ENCODE measurements at places on chromosomes 12 and 14.
A peak's percentile ranks its signal among the peaks of the same experiment; 100 is the strongest.

- DNase-seq, result no peak
Observed at GRCh38 chr12:94039914-94040313, 108.5 kb upstream of the PLXNC1 start.

GRCh38 chr12:56634242-56634836 lies 4.2 kb upstream of the BAZ2A start:
- DNase-seq, result peak; percentile 19

- no peak for DNase-seq
Observed at GRCh38 chr12:46438719-46439319, 66.2 kb upstream of the SLC38A2 start.

- no peak for DNase-seq
Observed at GRCh38 chr12:5503774-5504173, 71.9 kb downstream of the NTF3 start.

GRCh38 chr14:74604911-74605310 lies 7.1 kb downstream of the LTBP2 start:
- no peak for DNase-seq

DNA sequence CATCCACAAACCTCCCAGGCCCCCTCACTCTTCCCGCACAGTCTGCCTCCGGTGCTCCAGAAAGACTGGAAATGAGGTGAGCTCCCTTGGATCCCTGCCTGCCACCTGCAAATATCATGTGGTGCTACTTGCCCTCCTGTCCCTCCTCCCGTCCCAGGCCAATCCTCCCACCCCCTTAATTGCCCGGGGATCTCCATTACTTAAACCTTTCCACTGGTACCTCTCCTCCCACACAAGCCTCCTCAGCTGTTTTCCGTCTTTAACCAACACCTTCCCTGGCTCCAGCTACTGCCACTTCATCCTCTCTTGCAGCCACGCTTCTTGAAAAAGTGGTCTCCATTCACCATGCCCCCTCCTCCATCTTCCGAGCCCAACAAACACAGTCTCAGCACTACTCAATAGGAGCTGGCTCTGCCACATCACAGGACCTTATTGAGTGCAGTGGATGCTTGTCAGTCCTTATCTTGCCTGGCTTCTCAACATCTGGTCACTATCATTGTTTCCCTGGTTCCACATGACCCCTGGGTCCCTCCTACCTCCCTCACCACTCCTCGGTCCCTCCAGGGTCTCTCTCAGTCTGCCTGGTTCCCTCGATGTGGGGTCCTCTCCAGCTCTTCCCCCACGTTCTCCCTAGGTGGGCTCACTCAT lies 11.5 kb downstream of the FAIM2 start:
- no peak for DNase-seq

- DNase-seq, result no peak
Observed at GRCh38 chr14:105980224-105980623, 453.8 kb downstream of the TMEM121 start.

- no peak for DNase-seq
Observed at GRCh38 chr12:54527631-54527929, 21.8 kb upstream of the PDE1B start.

GRCh38 chr14:51575349-51576116 lies 76.2 kb upstream of the FRMD6 start:
- DNase-seq, result no peak

- no peak for DNase-seq
Observed at GRCh38 chr14:88559852-88560251, 3.0 kb upstream of the ZC3H14 start.

DNA sequence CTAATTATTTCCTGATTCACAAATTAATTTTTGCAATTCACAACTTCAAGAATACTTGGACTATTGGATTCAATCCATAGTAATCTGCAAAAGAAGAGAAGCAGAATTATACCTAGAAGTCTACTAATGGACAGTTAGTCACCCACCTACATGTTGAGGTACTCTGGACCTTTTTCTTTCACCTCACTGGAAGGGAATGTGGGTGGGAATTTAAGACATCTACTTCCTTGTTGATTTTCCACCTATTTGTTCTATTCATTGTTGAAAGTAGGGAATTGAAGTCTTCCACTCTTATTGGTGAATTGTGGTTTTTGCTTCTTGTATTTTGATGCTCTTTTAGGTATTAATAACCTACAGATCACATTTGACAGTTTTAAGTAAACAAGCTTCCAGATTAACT lies 11.0 kb downstream of the RESF1 start:
- no peak for DNase-seq

- no peak for DNase-seq
Observed at GRCh38 chr12:62267480-62267879, 7.3 kb downstream of the USP15 start.

DNA sequence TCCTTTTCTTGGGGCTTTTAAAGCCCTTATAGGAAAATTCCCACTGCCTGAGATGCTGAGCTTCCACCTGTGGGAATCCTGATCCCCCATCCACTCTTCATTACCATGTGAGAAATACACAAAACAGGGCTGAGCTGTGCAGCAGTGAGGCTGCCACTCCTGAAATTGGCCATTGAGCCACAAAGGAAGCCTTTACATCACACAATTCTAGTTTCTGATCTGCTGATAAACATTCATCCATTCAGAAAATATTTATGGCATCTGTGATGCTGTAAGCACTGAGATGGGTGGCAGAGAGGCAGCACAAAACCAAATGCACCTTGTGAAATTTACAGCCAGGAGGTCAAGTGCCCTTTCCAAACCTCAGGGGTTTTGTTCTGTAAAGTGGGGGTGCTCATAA lies 26.2 kb upstream of the CMKLR1 start:
- DNase-seq, result no peak

DNA sequence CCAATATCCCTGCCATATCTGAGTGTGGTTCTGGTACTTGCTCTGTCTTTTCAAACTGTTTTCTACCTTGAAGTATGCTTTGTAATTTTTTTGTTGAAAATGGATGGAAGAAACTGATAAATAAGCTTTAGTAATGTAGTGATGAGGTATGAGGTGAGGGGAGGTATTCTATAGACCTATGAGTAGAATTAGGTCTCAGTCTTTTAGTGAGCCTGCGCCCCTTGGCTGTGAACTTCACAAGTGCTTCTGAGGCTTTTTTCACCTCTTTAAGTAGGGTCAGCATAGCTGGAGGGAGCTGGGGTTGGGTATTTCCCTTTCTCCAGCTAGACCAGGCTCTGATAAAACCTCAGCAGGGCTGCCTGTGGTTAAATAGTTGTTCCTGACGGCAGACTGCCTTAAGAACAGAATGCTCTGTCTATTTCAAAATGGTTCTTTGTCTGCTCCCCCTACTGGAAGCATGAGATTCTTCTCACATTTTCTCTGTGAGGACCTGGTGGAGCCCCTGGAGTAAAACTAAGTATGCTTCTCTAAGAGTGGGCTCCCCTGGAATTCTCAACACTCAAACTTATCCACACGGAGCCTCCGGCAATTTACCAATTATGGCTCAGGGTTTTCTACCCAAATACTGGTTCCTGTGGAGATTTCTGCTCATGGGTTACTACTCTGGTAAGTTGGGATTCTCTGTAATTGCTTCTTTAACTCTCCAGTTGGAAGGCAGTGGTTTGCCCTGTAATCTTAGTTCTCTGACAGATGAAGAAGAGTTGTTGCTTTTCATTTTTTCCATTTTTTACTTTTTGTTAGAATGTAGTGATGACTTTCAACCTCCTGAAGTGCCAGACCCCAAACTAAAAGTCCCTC lies 13.1 kb downstream of the KRT5 start:
- no peak for DNase-seq

GRCh38 chr12:41981758-41982157 lies 162.9 kb downstream of the GXYLT1 start:
- DNase-seq, result no peak

DNA sequence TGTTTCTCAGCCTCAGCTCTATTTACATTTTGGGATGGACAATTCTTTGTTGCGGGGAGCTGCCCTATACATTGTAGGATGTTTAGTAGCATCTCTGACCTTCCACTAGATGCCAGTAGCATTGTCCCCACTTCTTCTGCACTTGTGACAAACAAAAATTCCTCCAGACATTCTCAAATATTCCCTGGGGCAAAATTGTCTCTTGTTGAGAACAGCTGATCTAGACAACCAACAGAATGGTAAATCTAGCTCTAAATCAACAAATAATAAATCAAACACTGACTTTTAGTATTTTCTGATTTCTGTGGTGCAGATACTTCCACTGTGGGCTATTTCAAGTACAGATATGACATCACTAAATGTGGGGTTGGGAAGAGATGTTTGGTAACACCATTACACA lies 60.7 kb downstream of the MSRB3 start:
- DNase-seq, result no peak

- no peak for DNase-seq
Observed at GRCh38 chr12:45342848-45343247, 127.0 kb downstream of the ANO6 start.

- no peak for DNase-seq
Observed at GRCh38 chr12:75439048-75439447, 41.5 kb upstream of the GLIPR1 start.

- no peak for DNase-seq
Observed at GRCh38 chr14:76541594-76542219, 165.8 kb downstream of the ESRRB start.

DNA sequence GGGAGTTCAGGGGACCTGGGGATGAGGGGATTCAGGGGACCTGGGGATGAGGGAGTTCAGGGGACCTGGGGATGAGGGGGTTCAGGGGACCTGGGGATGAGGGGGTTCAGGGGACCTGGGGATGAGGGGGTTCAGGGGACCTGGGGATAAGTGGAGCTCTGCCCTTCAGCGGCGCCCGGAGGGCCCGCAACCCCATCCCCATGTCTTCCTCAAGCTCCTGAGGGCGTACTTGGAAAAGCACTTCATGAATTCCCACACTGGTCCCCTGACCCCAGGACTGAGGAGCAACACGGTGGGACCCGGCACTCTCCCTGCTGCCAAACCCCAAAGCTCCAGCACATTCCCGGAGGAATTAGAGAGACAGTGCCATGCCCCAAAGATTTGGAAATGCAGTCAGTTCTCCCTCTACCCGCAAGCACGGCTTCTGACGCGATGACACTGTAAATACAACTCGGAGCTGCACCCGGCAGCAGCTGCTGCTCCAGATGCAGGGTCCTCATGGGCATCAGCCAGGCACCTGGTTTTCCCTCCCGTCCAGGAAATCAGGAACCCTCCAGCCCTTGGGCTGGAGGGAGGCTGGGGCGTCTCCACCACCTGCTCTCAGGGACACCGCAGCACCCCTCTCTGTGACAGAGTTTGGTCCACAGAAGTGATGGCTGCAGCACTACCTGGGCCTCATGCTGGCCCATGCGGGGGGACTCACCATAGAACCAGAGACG lies 32.8 kb upstream of the C14orf180 start:
- no peak for DNase-seq

DNA sequence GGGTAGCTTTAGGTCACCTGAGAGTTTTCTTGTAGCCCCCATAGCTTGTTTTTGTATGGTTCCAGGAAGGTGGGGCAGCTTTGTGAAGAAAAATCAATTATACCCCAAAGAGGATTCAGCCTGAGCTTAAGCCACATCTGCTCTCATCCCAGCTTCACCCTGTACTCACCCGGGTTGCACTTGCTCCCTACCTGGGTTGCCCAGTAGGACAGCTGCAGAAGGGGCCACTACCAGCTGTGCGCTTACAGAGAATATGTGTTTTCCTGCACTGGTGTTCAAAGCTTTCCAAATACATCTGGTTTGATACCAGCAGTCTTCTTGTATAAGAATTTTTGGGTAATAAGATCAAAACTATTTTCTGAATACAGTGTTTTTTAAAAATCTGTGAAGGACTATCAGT lies 3.0 kb upstream of the SLC38A1 start:
- no peak for DNase-seq

- no peak for DNase-seq
Observed at GRCh38 chr12:52915637-52916036, 10.8 kb upstream of the KRT8 start.

- DNase-seq, result no peak
Observed at GRCh38 chr12:56988207-56988739, 18.1 kb downstream of the ZBTB39 start.

GRCh38 chr14:30115756-30116155 lies 188.1 kb upstream of the PRKD1 start:
- no peak for DNase-seq

DNA sequence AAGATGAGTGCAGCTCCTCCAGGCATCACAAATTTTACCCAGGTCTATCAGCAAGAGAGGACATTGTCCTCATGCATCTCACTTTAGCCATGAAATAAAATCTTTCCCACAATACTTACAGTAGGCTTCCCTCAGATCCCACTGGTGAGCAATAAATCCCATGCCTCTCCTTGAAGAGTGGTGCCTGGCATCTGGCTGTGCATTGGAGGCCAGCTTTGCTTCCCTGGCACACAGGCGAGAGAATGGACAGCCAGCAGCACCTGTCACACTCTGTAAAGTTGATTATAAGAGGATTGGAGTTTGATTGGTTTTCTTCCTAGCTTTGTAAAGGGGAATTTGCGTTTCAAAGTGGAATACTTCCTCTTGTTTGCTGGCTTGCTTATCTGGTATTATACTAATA lies 1153.9 kb downstream of the AACS start:
- DNase-seq, result no peak

DNA sequence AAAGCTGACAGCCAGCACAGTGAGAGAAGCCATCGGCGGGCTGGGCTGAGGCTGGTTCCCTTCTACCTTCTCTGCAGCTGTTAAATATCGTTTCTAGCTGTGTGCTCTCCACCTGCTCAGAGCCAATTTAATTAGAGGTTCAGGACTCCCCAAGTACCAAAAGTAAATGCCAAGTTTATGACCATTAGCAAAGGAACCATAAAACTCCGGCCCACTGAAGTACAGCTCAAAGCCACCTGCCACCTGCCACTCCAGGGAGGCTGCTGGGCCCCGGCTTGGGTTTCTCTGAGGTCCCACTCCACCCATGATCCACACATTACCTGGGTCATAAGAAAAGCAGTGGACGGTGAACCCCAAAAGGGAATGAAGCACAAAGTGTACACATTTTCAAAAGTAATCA lies 272.8 kb downstream of the KSR2 start:
- DNase-seq, result no peak

GRCh38 chr12:1630133-1630826 lies 1.2 kb downstream of the WNT5B start:
- no peak for DNase-seq

- DNase-seq, result no peak
Observed at GRCh38 chr12:20604408-20605067, 90.6 kb upstream of the SLCO1C1 start.

DNA sequence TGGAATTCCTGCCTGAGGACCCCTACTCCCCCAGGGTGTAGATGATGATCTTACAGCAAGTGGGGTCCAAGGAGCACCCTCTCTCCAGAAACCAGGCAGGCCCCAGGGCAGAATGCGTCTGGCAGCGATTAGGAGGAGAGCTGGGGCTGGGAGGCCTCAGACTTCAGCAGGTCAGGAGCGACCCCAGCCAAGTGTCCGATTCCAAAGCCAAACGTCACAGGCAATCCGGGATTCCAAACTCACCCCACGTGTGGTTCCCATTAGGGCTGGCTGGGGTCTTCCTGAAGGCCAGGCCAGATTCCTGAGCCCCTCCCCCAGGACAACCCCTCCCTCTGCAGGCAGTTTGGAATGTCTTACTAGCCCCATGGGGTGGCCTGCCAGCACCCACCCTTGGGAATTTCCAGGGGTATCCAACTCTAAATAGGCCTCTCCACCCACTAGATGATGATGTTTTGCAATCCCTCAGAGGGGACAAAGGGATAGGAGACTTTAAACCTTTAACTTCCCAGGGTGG lies 17.3 kb upstream of the FIGNL2 start:
- DNase-seq, result no peak

- DNase-seq, result no peak
Observed at GRCh38 chr12:28578833-28579252, 388.6 kb downstream of the CCDC91 start.

Measured in NCI-H2029 treated with DMSO at 0.1 percent for 48 hours (cell line).